ENCODE measurements at places on chromosomes 11 and 22.
A peak's percentile ranks its signal among the peaks of the same experiment; 100 is the strongest.

- DNase-seq, result no peak
These were observed 247.1 kb downstream of the TBC1D22A start for GRCh38 chr22:47009304-47010101.

DNA sequence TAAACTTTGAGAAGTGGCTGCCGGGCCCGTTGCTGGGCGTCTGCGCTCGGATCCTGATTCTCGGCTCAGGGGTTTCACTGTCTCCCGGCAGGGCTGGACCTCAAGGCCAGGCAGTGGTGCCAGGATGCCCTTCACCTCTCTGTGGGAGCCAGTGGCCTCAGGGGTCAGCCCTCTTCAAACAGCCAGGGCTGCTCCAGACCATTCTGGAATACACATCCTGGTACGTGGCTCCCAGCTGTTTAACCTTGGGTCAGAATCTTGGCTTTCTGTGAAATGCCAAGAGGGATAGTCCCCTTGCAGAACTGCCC lies 70.5 kb downstream of the MPPED1 start:
- no peak for DNase-seq

GRCh38 chr11:11866203-11866602 lies 24.4 kb downstream of the USP47 start:
- DNase-seq, result no peak

- no peak for DNase-seq
These were observed 11.3 kb downstream of the ABTB2 start for GRCh38 chr11:34346551-34346950.

GRCh38 chr11:102229510-102230123 lies 87.7 kb upstream of the BIRC3 start:
- no peak for DNase-seq

DNA sequence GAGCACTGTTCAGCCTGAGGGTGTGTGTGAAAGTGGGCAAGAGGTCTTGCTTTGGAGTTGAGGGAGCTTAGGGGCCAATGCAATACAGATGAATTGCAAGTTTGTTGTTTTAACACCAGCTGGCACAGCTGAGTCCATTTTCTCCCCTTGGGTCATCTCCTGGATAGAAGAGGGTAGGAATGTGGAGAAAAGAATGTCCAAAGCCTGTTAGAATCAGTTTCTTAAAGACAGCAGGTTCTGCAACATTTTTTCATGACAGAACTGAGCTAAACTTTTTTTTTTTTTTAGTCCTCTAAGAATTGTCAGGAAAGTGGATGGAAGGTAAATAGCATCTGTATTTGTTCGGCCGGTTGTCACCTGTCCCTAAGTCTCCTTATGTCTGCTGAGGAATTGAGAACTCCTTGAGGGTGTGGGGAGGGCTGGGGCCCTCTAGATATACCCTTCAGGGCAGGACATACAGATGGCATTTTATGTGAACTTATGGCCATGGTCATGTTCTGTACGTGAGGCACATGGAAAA lies 211.1 kb upstream of the CADM1 start:
- DNase-seq, result no peak

DNA sequence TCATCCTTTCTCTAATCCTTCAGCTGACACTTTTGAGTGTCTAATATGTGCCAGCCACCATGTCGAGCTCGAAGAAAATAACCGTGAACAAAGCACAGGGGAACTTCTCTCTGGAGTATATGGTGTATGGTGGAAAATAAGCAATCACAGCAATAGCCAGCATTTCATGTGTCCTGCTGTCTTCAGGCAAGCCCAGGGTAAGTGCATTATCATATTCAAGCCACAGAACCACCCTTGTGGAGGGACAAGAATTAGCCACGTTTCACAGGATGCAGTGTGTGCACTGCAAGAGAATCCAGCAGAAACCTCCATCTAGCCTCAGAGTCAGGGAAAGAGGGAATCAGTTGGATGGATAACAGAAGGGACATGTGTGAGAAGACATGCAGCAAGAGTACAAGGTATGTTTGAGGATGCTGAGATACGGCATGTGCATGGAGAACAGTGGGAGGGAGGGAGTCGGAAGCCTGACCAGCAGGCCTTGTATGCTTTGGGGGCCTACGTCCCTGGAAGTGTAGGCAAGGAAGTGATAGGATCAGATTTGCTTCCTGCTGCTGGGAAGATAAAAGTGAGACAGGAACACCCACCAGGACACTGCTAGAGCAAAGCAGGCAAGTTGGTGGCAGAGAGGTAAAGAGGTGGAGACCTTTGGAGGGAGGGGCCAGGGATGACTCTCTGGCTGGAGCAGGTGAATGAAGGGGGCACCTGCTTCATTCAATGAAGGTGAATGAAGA lies 14.7 kb upstream of the GNAZ start:
- DNase-seq, result no peak

- no peak for DNase-seq
These were observed 1.8 kb downstream of the ARHGAP1 start for GRCh38 chr11:46698597-46698996.

DNA sequence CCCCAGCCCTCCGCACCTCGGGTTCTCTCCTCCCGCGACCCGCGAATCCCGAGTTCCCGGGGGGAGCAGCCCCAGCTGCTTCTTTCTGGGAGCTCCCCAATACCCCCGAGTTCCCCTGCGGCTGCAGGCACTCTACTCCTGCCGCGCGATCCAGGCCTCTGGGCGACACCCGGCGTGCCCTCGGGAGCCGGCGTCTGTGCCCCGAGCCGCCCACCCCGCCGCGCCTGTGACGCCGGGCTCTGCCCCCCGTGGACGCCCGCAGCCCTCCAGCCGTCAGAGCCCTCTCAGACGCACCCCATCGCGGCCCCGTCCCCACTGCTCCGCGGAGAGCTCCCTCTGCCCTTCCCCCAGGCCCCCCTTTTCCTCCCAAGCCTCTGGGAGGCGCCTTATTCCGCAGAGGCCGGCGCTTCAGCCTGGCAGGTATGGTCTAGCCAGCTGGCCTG lies 422 bp downstream of the GLB1L2 start:
- DNase-seq, result peak; percentile 9

DNA sequence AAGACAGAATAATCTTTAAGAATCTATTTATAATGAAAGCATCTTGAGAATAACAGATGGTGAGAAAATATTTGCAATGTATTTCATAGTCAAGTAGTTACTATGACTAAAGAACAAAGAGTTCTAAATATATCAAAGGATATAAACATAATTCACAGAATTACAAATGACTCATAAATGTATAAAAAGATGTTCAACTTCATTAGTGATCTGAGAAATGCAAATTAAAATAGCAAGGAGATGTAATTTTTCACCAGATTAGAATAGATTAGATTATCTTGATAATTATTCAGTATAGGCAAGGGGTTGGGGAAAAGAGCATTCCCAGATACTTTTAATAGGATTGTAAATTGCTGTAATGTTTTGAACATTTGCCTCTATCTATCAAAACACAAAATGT lies 30.1 kb upstream of the PAMR1 start:
- no peak for DNase-seq

- no peak for DNase-seq
These were observed 97.3 kb downstream of the MICAL3 start for GRCh38 chr22:17927062-17927461.

All from T follicular helper cell (primary cell).